Psoas muscle (tissue), 8 donors: ENCODE measurements at places on chromosomes 4 and X. TPM values are rescaled to one million over a fixed set of nuclear protein-coding genes. Genes with fewer than 3 reads are reported as not detected.

GRCh38 chr4:154854362-154854761, 73.3 kb downstream of the RBM46 start:
- DNase-seq, result no peak

GRCh38 chrX:119880552-119881437, 9.2 kb downstream of the NDUFA1 start:
- no peak for DNase-seq

- DNase-seq, result no peak
These were observed 83.4 kb downstream of the KIT start for GRCh38 chr4:54741202-54741601.

MAGEC3 gene
- not detected for total RNA-seq

- no peak for DNase-seq
These were observed 7.9 kb downstream of the C4orf17 start for GRCh38 chr4:99518601-99519295.

PLK4 gene
- total RNA-seq, result 0.67 TPM

DNA sequence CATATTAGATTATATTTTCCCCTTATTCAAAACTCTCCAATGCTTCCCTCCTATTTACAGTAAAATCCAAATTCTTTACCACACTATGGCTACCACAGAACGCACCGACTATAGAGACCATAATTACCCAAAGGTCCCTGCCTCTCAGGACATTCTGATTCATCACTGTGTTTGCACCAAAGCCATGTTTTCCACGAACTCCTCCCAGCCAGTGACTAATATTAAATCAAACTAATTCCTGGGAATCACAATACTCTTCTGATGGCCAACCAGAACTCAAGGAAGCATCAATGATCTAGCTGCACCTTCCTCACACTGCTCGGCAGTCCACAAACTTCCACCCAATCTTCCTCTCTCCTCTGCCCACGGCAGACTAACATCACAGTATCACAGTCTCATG, 24.2 kb upstream of the EDNRA start:
- DNase-seq, result no peak

ADH1A gene
- 0.50 TPM for total RNA-seq

DNA sequence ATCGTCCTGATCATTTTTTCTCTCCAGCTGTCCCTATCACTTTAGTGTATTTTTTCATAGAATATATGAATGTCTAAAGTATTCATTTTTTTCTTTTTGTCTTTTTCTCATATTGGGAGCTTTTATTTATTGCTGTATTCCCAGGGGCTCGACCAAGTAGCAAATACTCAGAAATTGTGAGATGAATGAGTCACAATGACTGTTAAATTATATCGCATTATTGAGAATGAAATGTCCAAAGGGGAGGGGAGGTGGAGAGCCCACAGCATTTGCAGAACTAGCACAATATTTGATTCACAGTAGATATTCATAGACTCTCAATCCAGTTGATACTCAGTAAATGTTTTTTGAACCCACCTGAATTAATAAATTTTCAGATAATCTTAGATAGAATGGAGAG, 543.6 kb upstream of the FAM241A start:
- DNase-seq, result no peak

SPANXA2 gene
- total RNA-seq, result not detected

PAGE1 gene
- not detected for total RNA-seq

- no peak for DNase-seq
These were observed 37.9 kb downstream of the MFAP3L start for GRCh38 chr4:169988252-169988651.

MAGEA6 gene
- not detected for total RNA-seq

STK32B gene
- 0.52 TPM for total RNA-seq

DNA sequence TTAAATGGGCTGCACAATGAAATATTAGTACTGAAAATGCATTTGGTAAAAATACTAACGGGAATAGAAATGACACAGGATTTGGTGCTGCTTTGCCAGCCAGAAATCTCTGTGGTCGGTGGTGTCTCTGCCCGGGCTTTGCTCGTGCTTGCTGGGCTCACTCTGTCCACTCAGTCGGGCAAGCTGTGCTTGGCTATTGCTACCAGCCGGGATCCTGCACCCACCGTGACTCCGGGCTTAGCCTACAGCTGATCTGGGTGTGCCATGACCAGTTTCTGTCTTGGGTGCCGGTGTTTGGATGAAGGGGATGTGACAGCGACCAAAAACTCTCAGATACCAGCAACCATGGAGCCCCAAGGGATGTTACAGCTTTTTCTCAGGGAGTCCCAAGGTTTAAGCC, 487.7 kb downstream of the TECRL start:
- DNase-seq, result no peak

DNA sequence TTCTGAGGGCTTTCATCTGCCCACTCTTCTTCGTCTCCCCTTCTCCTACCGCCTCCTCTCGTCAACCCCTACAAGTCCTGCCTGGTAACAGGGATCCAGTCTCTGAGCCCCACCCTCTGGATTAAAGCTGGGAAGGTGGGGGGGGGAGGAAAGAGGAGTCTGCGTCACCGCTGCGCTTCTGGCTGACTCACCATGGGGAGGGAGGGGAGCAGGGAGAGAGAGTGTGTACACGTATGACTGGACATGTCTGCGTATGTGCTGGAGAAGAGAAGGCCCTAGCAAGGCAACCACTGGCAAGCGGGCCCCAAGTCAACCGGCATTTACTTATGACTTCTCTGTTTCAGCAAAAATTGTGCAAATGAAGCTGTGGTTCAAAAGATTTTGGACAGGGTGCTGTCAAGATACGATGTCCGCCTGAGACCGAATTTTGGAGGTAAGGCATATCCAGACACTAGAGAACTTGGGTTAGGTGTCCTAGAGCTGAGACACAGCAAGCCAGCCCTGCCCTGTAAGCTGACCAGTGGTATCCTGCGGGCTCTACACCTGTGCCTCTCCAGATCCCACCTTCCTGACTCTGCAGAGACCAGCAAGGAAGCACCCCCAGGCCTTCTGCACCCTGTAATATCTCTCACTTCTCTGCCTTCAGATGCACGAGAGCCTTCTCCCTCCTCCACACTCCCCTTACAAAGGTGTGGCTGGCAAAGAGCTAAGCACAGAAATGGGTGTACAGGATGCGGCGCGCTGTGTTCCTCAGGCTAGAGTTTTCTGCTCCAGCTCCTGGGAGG, 2.5 kb downstream of the GABRQ start:
- DNase-seq, result no peak

CENPU gene
- 0.63 TPM for total RNA-seq

DNA sequence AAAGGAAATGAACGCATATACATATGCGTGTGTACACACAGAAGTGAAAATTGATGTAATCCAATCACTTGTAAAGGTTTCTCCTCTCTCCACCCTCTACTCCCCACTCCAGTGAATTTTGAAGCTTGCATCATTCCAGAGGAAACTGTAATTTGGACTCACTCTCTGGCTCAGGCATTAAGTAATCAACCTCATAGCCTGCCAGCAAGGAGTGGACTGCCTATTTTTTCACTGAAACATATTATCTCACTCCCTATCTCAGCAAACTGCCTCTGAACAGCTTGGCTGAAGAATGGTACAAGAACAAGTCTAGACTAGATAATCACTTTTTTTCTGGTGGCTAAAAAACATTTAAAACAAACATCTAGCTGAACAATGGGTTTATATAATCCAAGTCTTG, 124.2 kb downstream of the C4orf51 start:
- no peak for DNase-seq

DNA sequence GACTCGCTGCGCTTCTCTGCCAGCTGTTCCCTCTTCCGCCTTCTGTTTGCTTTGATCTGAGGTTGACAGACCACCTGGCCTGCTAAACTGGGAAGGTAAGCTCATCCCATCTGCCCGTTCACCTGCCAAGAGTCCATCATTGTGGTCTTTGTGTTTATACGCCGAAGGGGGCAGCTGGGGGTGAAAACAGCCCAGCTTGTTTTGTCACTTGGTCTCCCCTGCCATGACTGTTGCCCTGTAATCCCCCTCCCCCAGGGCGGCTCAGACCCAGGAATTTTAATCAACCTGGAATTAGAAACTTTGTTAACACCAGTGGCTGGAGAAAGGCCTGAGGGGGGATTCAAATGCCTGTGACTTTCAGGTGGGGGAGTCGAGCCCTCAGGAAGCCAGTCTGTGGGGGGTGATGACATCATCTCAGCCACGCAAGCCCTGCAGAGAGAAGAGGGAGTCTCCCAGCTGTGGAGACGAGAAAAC, 333.3 kb downstream of the BCOR start:
- no peak for DNase-seq

GRCh38 chrX:28120072-28120471, 138.8 kb upstream of the DCAF8L1 start:
- DNase-seq, result no peak

GRCh38 chr4:174286870-174287269, 3.2 kb downstream of the CEP44 start:
- DNase-seq, result no peak

GRCh38 chr4:121776610-121777401, 11.8 kb upstream of the SMIM43 start:
- no peak for DNase-seq

DNA sequence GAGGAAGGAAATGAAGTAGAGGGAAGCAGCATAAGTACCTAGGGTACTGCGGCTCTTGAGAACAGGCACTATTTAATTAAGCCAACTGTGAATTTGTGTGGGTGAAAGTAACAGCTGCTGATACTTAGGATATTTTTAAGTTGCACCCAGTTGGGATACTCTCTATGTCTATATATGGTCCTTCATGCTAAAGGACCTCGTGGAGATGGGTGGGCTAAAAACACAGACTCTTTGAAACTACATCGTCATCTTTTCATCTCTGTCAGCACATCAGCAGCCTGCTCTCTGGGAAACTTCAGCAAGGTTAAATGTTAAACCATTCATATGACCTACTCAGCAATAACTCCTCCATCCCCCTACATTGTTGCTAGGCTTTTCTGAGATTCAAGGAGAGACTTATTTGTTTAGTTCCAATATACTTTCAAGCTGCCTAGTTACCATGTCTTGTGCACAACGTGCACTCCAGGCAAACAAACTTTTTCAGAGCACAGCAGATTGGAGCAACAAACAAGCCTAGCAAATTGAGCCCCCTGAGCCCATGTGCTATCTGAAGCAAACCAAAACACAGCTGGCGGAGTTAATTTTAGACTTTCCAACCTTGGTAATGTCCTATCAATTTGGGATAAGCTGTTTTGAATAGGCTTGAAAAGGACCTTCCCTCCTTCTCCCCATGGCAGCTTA, 6.2 kb upstream of the MOB1B start:
- DNase-seq, result no peak

DNA sequence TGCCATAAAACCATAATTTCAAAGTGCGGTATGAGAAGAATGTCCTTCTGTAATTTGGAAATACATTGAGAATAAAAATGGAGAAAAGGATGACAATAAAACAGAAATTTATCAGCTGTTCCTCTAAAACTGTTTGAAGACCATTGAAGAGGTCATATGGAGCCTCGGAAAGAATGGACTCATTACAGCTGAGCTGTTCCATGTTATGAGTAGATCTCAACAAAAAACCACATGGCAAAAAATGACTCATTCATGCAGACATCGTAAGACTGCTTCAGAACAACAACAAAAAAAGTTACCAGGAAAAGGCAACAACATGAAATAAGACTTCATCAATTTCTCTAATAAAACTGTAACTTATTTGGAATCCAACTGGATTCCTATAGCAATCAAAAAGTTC, 39.7 kb downstream of the AKAP4 start:
- no peak for DNase-seq

GRCh38 chr4:17565846-17566245, 11.2 kb upstream of the LAP3 start:
- no peak for DNase-seq

DNA sequence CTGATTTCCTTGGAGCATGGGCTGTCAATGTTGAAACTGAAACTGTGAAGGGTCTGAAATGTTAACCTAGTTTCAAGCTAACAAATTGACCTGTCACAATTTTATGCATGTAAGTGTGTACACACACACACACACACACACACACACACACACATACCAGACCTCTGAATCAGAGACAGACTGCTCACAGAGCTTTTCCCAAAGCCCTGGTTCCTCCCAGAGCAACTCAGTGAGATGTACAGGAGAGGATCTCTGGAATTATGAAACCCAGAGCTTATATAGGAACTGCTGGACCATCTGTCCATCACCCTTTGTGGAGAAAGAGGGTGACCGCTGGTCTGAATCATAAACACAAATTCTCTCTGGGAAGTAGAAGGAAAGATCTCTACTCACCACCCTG, 228.1 kb upstream of the PRPS2 start:
- no peak for DNase-seq

NCAPG gene
- total RNA-seq, result 0.44 TPM

FRG2 gene
- total RNA-seq, result not detected
